Effector CD8-positive, alpha-beta T cell (primary cell): ENCODE measurements at places on chromosomes 1 and 21.

DNA sequence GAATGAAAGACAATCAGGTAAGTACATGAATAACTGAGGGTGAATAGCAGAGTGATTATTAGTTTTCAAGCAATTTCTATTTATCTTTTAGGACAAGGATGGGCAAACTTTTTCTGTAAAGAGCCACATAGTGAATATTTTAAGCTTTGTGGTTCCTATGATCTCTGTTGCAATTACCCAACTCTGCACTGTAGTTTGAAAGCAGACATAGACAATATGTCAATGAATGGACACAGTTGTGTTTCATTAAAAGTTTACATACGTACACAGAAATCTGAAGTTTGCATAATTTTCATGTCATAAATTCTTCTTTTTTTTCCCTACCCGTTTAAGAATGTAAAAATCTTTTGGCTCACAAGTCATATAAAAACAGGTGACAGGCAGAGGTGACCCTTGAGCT, 71.4 kb downstream of the ZNF281 start:
- DNase-seq: no peak

DNA sequence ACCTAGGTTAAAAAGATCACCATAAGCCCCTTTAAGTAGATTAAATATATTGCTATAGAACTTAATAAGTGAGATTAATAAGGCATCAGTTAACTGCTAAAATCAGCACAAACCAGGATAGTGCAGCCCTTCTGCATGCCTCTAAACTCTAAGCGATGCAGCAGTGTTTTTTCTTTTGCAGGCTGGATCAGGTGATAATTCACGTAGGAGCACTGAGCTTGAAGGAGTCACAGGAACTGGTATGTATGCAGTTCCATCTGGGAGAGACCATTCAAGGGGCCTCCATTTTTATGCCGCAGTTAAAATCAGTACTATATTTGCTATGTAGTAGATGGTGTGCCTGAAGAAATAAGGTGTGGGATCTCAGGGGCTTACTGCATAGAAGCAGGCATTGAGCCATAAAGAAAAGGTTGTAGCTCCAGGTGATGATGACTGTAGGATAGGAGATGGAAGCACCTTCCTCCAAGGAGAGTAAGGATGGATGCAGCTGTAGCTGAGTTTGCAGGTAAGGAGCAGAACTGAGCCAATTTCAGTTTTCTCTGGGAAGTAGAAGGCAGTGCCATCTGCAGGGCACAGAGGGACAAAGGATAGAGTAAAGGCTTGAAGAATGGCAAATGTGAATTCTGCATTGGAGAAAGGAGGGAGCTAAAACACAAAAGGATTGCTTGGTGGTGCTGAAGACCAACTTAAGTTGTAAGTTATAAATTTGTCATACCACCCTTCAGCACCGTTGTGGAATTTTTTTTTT, 22.6 kb downstream of the NPL start:
- no peak for DNase-seq

GRCh38 chr1:62423580-62424242, 13.1 kb upstream of the USP1 start:
- no peak for DNase-seq

DNA sequence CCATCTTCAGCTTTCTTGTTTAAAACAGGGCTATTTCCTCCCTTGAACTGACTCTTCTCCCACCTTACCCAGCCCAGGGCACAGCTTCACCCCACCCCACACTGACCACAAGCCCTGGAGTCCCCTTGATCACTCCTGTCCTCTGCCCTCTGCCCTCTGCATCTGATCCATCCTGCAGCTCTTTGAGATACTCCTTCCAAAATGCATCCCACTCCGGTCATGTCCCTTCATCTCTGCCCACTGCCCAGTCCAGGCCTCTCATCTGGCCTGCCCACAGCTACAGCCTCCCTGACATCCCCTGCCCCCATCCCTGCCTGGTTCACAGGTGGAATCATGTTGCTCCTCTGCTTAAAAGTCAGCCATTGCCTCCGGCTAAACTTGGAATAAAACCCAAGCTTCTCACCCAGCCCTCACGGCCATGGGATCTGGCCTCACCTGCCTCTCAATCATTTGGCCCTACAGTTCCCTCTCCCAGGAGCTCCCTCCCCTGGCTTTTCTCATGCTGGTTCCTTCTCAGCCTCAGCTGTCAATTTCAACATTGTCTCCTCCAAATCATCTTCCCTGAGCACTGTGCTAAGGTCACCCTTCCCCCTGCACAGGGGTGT, 202.0 kb downstream of the MATN1 start:
- no peak for DNase-seq

DNA sequence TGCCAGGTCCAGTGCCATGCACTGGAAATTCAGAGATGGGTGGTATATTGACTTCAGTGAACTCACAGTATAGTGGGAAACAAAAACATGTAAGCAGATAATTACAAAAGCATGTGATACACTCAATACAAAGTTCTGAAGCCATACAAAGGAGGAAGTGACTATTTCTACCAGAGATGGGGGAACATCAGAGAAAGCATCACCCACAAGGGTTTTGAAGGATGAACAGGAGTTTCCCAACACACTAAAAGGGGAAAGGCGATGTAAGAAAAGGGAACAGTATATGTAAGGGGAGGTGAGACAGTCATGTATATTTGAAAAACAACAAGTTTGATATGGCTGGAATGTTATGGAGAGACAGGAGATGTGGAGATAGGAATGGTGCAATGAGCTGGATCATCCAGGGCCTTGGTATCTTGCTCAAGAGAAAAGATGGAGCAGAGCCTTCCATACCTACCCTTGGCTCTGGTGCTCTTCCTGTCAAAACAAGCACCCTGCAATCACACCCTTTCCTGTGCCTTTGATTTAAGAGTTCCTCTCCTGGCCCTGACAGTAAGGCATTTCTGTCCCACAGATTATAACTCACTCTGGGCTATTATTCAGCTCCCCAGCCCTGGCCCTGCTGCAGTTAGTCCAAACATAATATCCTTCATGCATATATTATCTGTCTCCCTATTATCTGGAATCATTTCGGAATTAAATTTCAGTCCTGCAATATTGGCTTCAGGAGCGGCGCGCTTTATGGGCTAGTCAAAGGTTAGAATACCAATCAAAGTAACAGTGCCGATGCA, 60.5 kb downstream of the DMAP1 start:
- DNase-seq: no peak

- DNase-seq: no peak
Measured at GRCh38 chr1:17741052-17741451, 14.1 kb upstream of the ACTL8 start.

DNA sequence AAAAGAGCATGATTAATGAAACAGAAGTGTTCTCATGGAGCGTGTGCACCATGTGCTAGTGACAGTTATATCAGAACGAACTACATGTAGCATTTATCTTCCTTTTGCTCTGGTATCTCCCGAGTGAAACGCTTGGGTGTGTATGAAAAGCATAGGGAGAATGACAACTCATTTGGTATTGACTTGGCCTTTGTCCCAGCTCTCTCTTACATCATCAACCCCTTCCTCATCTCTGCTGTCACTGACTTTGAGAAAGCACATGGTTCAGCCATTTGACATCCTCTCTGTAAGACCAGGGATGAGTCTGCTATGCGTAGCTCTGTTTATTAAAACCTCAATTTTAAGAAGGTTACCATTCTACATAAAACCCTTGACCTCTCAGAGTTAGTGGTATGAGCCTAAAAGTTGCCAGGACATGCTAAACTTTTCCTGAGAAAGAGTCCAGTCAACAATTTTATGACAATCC, 201.0 kb downstream of the NRIP1 start:
- no peak for DNase-seq

DNA sequence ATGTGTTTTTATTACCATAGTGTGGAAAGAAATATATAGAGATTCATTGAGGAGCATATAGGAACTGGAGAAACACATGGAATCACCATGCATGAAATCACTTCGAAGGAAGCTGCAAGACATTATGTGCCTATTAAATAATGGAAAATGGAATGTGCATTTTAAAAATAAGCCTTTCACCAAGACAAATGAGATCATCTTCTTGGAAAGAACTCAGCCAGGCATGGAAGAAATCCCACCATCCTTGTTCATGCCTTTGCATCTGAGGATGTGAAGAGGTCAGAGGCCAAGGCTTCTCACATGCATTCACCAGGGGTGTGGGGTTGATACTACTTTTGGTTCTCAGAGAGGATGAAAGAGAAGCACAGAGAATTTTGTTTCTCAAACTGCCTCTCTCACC, 50.0 kb downstream of the C1orf198 start:
- no peak for DNase-seq

- no peak for DNase-seq
Measured at GRCh38 chr21:35081861-35082260, 32.8 kb upstream of the RUNX1 start.

DNA sequence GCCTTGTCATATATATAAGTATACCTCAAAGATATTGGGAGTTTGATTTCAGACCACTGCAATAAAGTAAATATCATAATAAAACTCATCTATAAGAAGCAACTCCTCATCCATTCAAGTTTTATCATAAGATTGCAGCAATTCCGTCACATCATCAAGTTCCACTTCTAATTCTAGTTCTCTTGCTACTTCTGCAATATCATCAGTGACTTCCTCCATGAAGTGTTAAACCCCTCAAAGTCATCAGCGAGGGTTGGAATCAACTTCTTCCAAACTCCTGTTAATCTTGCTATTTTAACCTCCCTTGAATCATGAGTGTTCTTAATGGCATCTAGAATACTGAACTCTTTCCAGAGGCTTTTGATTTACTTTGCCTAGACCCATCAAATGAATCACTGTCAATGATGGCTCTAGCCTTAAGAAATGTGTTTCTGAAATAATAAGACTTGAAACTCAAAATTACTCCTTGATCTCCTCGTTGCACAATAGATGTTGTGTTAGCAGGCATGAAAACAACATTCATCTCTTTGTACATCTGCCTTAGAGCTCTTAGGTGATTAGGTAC, 88.3 kb downstream of the RPE65 start:
- DNase-seq: no peak

DNA sequence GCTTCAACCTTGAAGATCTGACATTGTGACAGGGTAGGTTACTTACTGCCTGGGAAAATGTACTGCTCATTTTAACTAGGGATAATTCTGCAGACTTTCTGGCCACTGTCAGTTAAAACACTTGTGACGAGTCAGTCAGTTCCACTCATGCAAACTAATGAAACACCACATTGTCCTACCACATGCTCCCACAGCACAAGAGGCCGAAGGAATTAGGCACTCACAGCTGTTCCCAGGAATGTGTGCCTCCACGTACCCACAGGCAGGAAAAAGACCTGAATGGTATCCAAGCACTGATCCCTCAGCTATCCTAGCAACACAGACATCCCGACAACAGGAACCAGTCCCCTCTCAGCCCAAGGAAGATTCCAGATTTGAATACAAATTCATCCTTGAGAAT, 12.3 kb downstream of the BCAR3 start:
- no peak for DNase-seq

- no peak for DNase-seq
Measured at GRCh38 chr1:29944253-29944905, 708.1 kb downstream of the PTPRU start.

DNA sequence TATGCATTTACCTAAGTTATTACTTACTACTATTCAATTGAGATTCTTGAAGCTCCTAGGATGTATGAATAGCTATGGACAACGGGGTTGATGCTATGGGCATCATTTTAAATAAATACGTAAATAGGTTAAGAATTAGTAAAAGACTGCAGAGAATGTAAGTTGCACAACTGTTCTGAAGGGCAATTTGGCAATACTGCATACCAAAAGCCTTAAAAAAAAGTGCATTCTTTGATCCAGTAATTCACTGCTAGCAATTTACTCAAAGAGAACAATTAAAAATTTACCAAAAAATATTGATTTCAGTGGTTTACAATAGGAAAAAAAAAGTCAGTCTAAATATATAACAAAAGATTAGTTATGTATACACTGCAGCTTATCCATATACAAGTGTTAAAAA, 3.5 kb downstream of the ARPC5 start:
- DNase-seq: no peak
